NCI-H446 treated with DMSO at 0.1 percent for 48 hours (cell line): ENCODE measurements at places on chromosomes 1 and 21.
A peak's percentile ranks its signal among the peaks of the same experiment; 100 is the strongest.

DNA sequence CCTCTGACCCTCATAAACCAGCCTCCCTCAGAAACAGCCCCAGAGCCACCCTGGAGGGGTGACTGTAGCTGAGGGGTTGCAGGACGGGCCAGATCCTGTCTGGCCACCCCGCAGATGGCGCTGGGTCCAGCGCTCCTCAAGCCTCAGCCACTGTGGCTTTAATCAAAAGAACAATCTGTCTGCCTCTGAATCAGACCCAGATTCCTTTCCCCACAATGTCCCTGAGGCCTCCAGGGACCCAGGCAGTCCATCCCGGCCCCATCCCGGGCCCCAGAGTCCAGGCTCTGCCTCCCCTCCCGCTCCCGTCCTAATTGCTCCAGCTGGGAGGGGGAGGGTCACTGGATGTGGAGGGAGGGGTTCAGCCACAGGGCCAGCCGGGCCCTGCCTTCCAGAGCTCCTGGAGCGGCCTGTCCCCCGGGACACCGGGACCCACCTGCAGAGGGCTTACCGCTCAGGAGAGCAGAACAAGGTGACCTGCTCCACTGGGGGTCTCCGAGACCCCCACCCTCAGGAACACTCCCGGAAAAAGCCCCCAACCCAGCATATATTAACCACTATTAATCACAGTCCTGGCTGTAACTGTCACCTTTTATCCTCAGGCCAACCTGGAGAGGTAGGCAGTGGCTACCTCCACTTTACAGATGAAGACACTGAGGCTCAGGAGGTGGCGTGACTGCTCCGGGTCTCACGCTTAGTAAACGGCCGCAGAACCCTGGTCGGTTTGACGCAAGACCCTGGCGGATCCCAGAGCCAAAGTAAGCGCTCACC is 836 bp upstream of the FBLIM1 start:
- no peak for DNase-seq

- no peak for DNase-seq
Measured at GRCh38 chr1:1703796-1704195, 11.2 kb upstream of the SLC35E2B start.

GRCh38 chr1:24868016-24868875 is 61.8 kb downstream of the RUNX3 start:
- no peak for DNase-seq

DNA sequence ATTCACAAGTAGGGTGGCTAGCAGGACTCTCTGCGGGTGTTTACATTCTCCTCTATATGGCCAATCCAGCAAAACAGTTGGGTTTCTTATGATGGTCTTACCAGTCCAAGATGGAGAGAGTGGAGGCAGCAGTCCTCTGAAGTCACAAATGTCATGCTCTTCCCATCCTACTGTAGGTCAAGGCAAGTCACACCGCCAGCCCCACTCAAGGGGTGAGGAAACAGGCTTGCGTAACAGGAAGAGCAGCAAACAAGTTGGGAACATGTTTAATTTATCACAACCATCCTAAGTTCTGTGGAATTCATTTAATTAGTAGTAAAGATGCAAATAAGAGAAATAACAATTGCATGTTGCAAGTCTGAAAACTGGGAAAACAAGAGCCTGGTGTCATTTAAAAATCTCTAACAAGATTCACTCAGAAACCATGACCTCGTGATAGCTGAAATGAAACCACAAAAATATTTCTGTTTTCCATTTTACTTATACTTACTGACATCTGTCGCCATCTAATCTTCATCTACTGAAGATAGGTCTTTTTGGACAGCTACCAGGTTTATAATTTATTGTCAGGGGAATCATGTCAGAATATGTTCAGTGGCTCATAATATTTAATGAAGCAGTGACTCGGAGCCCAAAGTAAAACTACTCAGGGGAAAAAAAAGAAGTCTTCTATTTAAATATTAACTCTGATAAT is 349.1 kb upstream of the FMN2 start:
- DNase-seq, result peak; percentile 50

DNA sequence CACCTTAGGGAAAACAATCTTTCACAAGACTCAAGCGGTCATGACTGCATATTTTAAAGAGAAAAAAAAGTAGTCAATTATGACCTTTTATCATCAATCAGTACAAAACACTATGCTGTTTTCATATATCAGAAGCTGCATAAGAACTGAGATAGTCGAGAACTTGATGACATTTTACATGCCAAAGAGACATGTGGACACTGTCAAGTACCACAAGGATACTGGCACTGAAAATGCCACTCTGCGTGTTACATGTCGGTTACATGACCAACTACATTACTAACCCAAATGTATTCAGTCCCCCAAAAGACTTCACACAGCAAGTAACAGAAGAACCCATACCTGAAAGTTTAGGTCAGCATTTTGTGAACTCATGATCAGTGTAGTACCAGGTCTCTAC is 975.0 kb upstream of the ADGRL4 start:
- peak; percentile 16 for DNase-seq

DNA sequence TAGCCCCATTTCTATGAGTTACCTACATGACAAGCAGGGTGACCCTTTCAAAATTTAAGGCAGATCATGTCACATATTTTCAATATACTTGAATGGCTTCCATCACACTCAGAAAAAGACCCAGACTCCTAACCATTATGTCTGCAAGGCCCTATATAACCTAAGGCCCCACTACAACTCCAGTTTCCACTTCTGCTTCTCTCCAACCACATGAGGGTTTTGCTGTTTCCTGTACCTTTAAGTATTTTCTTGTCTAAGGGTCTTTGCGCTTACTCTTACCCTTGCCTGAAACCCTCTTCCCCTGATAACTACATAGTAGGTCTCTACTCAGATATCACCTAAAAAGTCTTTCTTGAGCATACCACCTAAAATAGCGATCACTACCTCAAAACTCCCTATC is 46.1 kb downstream of the SGIP1 start:
- no peak for DNase-seq

GRCh38 chr1:81369833-81370232 is 430.9 kb upstream of the ADGRL2 start:
- DNase-seq, result no peak

GRCh38 chr1:29344336-29344735 is 108.0 kb downstream of the PTPRU start:
- no peak for DNase-seq

- DNase-seq, result no peak
Measured at GRCh38 chr1:228744356-228744755, 9.1 kb downstream of the RHOU start.

GRCh38 chr1:215111916-215112315 is 29.4 kb downstream of the KCNK2 start:
- no peak for DNase-seq

GRCh38 chr21:37206496-37206895 is 60.6 kb downstream of the VPS26C start:
- no peak for DNase-seq

DNA sequence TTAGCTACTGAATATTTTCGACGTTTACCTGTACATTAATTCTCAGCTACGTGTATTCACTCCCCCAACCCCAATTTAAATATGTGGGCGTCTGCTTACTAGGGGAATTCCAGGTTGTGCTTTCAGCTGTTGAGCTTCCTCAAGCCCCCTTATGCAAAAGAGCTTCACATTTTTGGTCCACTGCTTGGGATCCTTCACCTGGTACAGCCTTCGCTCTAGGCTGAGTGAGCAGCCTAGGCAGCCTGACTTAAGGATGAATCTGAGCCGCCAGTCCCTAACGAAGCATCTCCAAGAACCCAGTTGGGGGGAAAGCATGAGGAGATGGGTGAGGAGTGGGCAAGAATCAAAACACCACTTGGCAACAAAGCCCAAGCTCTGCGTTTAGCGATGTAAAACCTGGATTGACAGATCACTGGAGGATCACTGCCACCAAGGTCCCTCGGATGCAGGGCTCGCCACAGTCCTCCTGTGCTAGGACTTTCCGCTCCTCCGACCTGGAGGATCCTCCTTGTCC is 674 bp downstream of the BCL10 start:
- no peak for DNase-seq

DNA sequence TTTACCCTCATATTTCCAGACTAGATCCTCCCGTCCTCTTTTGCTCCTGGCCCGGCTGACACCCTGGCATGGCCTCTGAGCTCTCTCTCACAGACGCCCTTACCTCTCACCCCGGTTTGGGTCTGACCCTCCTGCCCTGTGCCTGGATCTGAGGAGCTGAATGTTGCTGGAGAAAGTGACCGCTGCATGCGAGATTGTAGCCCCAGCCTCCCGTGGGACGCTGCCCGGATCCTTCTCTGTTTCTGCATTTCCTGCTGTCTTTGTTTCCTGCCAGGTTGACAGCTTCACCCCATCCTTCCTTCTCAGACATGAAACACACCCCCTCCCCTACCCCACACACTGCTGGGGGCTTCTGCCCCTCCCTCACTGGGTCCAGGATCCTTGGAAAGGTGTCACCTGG is 9.5 kb downstream of the FAM131C start:
- DNase-seq, result no peak

- no peak for DNase-seq
Measured at GRCh38 chr1:24235921-24236788, 49.1 kb upstream of the IFNLR1 start.

DNA sequence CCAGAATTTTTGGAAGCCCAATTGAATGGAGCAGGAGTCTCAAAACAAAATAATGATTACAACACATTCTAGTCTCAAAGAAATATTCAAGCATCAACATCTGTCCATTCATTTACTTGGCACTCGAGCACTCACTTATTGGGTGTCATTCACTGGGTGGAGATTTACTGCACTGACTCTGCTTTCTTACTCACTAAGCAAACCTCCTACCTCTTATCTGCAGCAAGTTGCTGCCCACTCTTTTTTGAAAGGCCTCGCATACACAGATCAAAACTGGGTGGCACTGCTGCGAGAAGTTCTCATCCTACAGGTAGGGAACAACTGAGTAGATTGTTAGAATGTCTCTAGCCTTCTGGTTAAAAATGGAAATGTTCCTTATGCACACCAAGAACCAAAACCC is 18.0 kb downstream of the RHBDL2 start:
- DNase-seq, result no peak

- no peak for DNase-seq
Measured at GRCh38 chr1:43549921-43550597, 19.4 kb downstream of the PTPRF start.

DNA sequence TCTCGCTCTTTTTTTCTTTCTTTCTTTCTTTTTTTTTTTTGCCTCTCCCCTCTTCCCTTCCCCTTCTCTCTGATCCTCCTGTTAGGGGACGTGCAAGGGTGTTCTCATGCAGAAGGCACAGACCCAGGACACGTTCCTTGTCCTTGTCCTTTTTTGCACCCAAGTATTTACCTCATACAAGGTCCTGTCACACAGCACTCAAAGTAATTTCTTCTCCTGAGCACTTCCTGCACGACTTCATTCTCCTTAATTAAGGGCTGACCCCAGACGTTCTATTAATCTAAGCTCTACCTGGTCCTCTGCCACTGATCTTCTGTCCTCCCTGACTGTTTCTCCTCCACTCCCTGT is 424 bp upstream of the PCNX2 start:
- DNase-seq, result no peak

- peak; percentile 41 for DNase-seq
Measured at GRCh38 chr1:186605762-186606350, 74.4 kb downstream of the PTGS2 start.

DNA sequence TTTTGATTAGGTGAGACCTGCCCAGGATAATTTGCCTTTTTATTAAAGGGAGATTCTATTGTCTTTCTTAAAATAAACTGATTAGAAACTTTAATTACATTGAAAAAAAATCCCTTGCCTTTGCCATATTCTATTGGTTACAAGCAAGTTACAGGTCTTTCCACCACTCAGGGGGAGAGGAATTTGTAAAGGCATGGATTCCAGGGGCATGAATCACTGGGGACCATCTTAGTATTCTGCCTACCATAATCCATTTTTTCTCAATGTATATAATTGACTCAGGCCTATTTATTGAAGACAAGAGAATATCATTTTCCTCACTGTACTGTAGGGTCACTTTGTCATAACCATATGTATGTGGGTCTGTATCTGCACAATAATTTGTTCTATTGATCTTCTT is 124.3 kb upstream of the PDE4B start:
- DNase-seq, result no peak

DNA sequence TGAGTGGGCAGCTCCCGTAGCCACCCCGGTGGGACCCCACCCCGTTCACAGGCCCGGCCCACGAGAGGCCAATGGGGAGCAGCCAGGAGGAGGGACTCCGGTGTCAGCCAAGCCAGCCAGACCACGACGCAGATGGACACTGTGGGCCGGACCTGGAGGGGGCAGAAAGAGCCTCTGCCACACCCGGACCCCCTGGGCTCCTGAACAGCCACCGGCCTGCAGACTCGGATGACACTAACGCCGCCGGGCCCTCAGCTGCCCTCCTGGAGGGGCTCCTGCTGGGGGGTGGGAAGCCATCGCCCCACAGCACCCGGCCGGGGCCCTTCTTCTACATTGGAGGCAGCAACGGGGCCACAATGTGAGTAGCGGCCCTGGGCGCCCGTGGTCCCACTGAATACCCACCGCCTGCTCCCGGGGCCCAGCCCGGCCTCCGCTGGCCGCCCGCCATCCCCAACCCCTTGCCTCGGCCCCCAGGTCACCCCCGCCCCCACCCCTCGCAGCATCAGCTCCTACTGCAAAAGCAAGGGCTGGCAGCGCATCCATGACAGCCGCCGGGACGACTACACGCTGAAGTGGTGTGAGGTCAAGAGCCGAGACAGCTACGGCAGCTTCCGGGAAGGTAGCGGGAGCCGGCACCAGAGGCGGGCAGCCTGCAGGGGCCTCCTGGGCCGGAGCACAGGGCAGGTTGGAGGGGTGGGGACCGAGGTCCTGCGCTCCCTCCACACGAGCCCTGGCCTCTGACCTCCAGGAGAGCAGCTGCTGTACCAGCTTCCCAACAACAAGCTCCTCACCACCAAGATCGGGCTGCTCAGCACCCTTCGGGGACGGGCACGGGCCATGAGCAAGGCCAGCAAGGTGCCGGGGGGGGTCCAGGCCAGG is 6.5 kb downstream of the TTLL10 start:
- DNase-seq, result no peak

DNA sequence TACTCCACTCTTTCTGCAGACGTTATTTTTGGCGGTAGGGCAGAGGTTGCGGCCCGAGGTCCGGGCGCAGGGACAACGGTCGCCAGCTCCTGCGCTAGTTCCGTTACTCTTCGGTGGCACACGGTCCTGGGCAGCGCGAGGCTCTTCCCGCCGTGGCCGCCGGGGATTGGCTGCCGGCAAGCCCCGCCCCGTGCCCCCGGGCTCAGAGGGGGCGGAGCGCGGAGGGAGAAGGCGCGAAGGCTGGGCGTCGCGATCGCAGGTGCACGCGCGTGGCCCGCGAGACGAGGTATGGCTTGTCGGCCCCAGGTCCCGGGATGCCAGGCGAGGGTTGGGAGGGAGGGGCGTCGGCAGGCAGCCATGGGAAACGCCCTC is 518 bp upstream of the SHE start:
- DNase-seq, result no peak
